ENCODE measurements at places on chromosomes 16 and 17. TPM values are rescaled to one million over a fixed set of nuclear protein-coding genes. Genes with fewer than 3 reads are reported as not detected.

- DNase-seq = no peak
Measured at GRCh38 chr17:54985476-54985875, 16.9 kb downstream of the STXBP4 start.

GRCh38 chr17:60819447-60820130 is 141.9 kb downstream of the BCAS3 start:
- DNase-seq = no peak

The PRSS27 gene
- 0.33 TPM for polyA plus RNA-seq

The HSD17B2 gene
- 3.2 TPM for polyA plus RNA-seq

DNA sequence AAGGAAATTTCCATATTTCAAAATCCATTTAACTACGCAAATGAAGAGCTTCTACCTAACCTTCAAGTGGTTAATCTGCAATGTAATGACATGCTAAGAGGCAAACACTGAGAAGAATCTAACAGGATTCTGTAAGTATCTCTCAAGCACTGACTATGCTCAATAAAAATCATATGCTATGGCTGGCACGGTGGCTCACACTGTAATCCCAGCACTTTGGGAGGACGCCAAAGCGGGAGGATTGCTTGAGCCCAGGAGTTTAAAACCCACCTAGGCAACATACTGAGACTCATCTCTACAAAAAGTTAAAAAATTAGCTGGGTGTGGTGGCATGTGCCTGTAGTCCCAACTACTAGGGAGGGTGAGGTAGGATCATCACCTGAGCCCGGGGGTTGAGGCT is 32.7 kb downstream of the GNA13 start:
- DNase-seq = peak; percentile 31

DNA sequence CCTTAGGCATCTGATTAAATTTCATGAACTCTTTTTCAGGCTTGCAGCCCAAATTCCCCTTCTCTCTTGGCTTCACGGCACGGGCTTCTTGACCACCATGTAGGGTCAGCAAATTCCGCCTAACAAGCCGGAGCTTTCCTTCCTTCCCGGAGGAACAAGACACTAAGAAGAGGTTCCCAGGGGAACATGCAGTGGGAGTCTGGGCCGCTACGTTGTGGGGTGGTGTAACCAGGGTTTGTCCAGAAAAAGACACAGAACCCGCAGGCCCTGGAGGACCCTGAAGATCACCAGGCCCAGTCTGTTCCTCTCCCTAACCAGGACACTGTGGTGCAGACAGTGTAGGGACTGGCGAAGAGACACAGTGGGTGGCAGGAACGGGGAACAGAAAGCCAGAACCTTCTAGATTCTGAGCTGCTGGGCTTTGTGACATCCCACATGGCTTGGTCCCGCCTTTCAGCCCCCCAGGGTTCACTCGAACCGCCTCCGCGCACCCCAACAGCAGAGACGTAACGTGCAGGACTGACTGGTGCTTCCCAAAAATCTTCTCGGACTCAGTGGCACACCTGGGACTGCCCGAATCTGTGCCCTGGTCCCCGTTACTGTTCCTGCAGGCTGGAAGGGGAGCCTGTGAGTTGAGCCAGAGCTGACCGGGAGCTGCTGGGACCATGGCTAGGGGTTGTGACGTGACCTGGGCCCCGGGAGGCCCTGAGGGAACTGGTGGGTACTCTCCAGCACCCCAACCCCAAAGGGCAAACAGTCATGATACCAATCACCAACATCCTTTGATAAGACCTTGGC is 55.2 kb downstream of the TBC1D16 start:
- no peak for DNase-seq

The SERPINF2 gene
- polyA plus RNA-seq = 10.1 TPM

DNA sequence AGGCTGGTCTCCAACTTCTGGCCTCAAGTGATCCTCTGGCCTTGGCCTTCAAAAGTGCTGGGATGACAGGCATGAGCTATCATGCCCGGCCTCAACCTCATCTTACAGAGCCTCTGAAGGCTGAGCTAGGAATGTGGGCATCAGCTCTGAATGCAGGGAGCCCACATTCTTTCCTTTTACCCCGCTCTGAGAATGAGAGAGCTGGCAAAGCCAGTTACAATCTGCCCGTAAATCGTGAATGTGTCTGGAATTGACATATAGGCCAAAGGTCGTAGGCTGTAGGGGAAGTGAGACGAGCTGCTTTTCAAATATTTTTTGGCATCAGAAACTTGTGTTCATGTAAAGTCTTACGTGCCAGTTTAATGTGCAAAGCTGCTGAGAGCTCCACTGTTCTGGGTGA is 4.5 kb downstream of the TMEM238L start:
- no peak for DNase-seq

- no peak for DNase-seq
Measured at GRCh38 chr17:47980541-47980940, 9.6 kb downstream of the CDK5RAP3 start.

DNA sequence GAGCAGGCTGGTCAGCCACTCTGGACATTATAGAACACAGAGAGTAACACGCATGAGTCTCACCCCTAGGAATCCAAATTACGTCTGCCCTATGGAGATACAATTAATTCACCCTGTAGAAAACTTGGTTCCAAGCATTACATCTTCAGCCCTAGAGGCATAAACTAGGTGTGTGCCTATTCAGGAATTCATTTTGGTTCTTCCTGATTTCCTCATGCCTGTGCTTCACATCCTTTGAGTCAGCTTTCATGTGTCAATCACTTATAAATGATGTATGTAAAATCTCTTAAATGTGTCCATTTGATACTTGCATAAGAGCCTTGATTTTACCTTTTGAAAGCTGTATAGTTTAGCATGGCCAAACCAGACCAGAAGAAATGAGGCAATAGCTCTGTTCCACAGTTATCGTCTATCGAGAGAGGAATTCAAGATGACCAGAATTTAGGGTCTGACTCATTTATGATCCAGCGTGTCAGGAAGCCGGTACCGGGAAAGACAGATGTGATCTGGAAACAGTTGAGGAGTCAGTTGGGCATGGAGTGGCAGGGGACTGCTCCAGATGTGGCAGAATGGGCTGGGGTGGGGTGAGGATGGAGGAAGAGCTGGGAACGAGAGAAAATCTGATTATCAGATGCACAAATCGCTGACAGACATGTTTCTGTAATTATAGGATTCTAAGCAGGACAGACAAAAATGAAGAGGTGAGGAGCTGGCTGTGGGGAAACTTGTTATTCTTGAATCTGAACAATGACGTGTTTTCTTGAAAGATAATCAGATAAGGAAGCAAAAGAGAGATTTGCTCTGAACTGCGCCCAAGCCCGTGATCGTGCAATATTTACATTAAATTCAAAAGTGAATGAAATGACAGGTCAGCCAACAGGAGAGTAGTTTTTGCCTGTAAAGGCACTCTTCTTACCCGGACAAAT is 76.7 kb downstream of the C16orf95 start:
- peak; percentile 24 for DNase-seq

- DNase-seq = peak; percentile 11
Measured at GRCh38 chr16:14629612-14629918, 495 bp downstream of the PARN start.

DNA sequence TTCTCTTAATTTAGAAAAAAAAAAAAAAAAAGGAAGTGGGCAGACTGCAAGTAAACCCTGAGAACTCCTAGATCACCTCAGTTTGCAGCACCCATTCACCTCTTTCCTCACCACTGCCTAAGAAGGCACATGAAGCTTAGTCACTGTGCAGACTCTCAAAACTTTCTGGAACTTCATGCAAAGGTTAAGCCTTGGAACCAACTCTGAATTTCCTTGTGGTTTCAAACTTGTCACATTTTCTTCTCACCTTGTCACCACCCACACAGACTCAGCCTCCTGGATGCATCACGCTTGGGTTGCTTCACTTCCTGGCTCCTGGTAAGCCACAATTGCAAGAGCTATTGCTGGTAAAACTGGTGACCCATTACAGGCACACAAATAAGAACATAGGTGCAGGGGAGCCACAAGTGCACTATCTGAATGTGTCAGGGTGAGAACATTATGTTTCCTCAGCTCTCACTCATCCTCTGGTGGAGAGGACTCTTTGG is 15.0 kb upstream of the CPD start:
- peak; percentile 99 for DNase-seq

GRCh38 chr17:39925282-39926134 is 1.9 kb downstream of the ORMDL3 start:
- DNase-seq = no peak

GRCh38 chr16:20781697-20782096 is 17.9 kb downstream of the ACSM3 start:
- no peak for DNase-seq

- DNase-seq = no peak
Measured at GRCh38 chr16:68607443-68607842, 37.7 kb upstream of the CDH3 start.

GRCh38 chr17:7593296-7593695 is 3.4 kb upstream of the SOX15 start:
- no peak for DNase-seq

The DHX58 gene
- polyA plus RNA-seq = 4.8 TPM

The KRT33A gene
- not detected for polyA plus RNA-seq

GRCh38 chr16:83609178-83609577 is 198.6 kb upstream of the HSBP1 start:
- DNase-seq = no peak

The CDIP1 gene
- 56.7 TPM for polyA plus RNA-seq

- DNase-seq = no peak
Measured at GRCh38 chr17:77151186-77151585, 10.4 kb downstream of the SEC14L1 start.

DNA sequence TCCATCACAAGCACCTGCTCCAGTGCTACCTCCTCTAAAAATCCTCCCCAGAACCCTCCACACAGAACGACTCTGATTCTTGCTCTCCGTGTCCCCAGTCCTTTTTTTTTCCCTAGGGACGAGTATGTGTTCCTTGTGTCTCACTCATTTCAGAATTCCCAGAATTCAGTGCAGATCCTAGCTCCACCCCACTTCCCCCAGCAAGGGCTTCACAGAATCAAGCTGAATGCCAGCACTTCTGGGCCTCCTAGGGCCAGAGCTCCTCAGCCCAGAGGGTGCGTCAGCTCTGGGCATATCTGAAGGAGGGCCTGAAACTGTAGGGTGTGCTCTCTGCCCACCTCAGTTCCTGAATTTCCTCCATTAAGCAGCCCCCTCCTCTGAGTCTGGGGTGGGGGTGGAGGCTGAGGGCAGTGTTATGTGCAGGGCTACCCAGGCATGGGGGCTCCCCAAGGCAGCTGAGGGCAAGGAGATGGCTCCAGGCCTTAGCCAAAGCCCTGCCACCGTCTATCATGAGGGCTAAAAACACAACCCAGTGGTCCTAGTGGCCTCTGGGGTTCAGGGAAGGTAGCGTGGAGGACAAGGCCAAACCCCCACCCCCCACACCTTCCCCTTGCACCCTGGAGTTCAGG is 6.5 kb downstream of the UNC119 start:
- no peak for DNase-seq

- no peak for DNase-seq
Measured at GRCh38 chr16:85829751-85830445, 30.4 kb downstream of the COX4I1 start.

GRCh38 chr16:84836234-84836647 is 16.5 kb downstream of the CRISPLD2 start:
- DNase-seq = peak; percentile 94

The ABCC3 gene
- 49.6 TPM for polyA plus RNA-seq

The RNU2-1 gene
- not detected for polyA plus RNA-seq

- DNase-seq = peak; percentile 28
Measured at GRCh38 chr17:59165933-59166342, 10.4 kb downstream of the PRR11 start.

- no peak for DNase-seq
Measured at GRCh38 chr16:19967963-19968362, 83.3 kb upstream of the GPRC5B start.

DNA sequence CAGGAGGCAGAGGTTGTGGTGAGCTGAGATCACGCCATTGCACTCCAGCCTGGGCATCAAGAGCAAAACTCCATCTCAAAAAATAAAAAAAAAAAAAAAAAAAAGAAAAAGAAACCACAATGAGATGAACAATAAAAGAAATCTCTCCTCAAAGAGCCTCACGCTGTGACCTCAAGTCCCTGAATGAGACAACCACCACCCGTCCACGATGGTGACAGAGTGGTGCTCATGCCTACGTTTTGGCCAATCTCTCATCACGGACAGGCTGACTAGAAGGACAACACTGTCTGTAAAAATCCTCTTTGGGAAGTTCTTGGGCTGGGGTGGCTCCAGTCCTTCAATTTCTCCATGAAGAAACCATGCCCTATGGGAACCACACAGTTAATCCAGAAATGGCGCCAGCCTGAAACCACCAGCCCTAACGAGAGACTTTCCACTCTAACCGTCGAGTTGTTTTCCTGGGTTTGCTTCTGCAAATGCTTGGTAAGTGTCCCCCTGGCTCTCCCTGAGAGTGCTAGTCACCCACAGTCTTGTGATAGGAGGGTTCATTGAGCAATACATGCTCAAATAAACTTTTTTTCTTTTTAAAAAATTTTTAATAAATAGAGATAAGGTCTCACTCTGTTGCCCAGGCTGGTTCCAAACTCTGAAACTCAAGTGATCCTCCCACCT is 15.0 kb upstream of the PRSS27 start:
- DNase-seq = no peak

DNA sequence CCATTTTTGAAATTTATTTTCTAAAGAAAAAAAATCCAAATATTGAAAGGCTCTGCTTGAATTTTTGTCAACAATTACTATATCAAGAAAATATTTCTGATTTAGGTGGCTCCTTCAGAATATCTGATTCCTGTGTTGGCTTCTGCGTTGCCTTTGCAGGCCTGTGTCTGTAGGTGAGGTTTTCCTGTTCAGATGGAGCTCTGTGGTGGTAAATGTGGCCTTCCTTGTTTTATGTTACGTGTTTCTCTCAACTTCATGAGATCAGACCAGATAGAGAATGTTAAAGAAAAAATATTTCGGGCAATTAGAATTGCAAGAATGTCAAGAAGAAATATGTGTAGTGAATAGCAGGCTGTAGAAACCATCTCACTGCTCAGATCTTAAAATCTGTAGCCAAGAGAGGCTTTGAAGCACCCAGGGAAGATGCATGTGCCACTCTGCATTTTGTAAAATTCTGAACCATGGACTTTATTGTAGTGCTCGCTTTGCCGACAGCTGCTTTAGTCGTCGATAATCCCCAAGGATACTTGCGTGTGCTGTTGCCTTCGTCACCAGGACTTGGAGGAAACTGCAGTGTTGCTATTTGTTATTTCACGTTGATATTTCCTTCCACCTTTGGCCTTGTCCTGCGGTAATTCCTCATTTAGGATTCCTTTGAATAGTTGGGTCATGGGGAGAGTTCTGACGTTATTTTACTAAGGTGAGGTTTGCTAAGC is 69.9 kb downstream of the RPTOR start:
- DNase-seq = no peak

DNA sequence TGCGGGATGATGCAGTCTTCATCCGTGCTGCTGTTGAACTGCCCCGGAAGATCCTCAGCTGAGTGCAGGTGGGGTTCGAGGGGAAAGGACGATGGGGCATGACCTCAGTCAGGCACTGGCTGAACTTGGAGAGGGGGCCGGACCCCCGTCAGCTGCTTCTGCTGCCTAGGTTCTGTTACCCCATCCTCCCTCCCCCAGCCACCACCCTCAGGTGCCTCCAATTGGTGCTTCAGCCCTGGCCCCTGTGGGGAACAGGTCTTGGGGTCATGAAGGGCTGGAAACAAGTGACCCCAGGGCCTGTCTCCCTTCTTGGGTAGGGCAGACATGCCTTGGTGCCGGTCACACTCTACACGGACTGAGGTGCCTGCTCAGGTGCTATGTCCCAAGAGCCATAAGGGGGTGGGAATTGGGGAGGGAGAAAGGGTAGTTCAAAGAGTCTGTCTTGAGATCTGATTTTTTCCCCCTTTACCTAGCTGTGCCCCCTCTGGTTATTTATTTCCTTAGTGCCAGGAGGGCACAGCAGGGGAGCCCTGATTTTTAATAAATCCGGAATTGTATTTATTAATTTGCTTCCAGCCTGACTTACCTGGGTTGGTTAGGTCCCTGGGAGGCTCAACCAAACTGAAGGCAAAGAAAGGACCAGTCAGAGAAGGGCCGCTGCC is 5.8 kb downstream of the TRAF4 start:
- DNase-seq = no peak

The NUBP2 gene
- 56.6 TPM for polyA plus RNA-seq

GRCh38 chr17:79597996-79598895 is 12.6 kb downstream of the RBFOX3 start:
- DNase-seq = no peak
